ENCODE measurements at places on chromosomes 6 and 20. TPM values are rescaled to one million over a fixed set of nuclear protein-coding genes. Genes with fewer than 3 reads are reported as not detected.

- DNase-seq = no peak
Observed at GRCh38 chr20:64062276-64062595, 762 bp upstream of the TCEA2 start.

- DNase-seq = no peak
Observed at GRCh38 chr6:13099771-13100170, 228.6 kb downstream of the TBC1D7 start.

DNA sequence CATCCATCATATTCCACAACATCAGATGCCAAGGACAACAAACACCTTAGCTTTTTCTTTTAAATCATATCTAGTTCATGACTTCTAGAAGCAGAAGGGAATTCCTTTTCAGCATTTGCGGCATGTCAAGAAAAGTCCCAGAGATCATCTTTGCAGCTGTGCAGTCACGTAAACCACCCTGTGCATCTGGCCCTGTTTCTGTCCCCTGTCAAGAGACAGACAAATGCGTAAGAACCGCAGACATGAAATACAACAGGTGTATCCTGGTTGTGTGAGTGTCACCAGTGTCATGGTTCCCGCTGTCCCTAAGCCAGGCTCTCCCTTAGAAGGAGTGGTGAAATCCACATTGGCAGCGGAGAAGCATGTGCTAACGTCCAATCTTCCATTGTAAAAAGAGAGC, 28.1 kb downstream of the LY86 start:
- no peak for DNase-seq

DNA sequence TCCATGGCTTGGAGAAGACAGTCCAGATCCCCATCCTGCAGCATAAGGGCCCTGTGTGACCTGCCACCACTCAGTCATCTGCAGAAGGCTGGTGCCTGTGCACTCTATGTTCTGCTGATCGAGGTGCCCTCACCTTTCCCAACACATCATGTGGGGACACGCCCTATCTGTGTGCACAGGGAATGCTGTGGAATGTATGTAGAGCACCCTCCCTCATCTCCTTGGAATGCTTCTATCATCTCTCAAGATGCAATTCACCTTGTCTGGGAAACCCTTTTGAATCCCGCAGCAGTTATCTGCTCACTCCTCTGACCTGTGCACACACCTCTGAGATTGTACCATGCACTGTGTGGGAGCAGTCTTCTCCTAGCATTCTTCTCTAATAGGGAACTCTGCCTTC, 207.2 kb upstream of the SSTR4 start:
- DNase-seq = no peak

- peak; percentile 54 for DNase-seq
Observed at GRCh38 chr20:33933469-33933909, 60.2 kb upstream of the RALY start.

GRCh38 chr20:3405696-3406358, 1.6 kb downstream of the DNAAF9 start:
- no peak for DNase-seq

The MLN gene
- not detected for polyA plus RNA-seq

The ZFAND3 gene
- polyA plus RNA-seq = 2.1 TPM

The TPBG gene
- polyA plus RNA-seq = 1.7 TPM

The CEP57L1 gene
- polyA plus RNA-seq = 7.4 TPM

The DCBLD1 gene
- polyA plus RNA-seq = 1.4 TPM

The NOX3 gene
- polyA plus RNA-seq = not detected

All from CD4-positive, alpha-beta memory T cell (primary cell).